ENCODE measurements at places on chromosomes 16 and 17.
A peak's percentile ranks its signal among the peaks of the same experiment; 100 is the strongest.

- no peak for DNase-seq
Measured at GRCh38 chr16:84029297-84030047, 13.1 kb downstream of the SLC38A8 start.

DNA sequence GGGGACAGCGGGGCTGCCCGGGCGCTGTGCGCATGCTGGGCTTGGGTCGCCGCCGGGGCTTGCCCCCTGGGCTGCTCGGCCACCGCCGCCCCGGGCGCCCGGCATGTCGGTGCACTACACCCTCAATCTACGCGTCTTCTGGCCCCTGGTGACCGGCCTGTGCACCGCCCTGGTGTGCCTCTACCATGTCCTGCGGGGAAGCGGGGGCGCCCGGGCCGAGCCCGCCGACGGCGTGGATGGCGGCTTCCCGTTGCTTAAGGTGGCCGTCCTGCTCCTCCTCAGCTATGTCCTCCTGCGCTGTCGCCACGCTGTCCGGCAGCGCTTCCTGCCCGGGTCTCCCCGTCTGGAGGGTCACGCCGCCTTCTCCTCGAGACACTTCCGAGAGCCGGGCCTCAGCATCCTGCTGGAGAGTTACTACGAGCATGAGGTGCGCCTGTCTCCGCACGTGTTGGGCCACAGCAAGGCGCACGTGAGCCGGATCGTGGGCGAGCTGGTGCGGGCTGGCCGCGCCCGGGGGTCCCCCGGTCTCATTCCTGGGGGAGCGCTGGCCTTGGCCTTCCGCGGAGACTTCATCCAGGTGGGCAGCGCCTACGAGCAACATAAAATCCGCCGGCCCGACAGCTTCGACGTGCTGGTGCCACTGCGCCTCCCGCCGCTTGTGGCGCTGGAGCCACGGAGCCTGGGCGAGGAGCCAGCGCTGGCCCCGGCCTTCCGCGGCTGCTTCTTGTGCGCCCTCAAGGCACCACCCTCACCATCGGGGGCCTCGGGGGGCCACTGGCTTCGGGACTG is 789 bp downstream of the ITPRIPL2 start:
- no peak for DNase-seq

DNA sequence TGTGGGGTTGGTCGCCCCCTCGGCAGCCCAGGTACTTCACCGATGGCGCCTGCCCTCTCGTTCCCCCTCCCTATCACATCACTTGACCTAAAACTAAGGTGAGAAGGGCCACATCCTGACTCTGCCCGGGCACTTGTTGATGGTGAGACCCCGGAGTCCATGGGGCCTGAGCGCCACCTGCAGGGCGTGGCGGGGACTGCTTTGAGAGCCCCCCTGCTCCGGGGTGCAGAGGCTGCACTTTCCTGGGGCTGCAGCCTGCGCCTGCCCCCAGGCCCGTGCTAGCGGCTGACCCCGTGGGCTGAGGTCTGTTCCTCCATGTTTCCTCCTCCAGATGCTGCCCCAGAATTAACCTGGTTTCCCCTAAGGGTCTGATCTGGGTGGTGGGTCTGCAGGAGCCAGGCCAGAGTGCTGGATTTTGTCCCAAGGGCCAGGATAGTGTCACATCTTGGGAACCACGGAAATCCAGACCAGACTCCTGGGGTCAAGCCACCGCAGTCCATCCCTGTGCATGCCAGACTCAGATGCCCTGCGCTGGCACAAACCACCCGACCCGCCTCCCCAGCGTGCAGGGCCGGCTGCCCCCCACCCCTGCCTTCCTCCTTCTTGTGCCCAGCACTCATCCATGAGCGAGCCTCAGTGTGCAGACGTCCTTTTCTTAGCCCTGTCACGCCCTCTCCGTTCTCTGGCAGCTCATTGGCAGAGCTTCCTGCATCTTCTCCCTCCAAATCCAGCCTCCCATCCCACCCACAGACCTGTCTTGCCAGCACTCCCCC is 2.7 kb downstream of the NDUFAF8 start:
- peak; percentile 55 for DNase-seq

DNA sequence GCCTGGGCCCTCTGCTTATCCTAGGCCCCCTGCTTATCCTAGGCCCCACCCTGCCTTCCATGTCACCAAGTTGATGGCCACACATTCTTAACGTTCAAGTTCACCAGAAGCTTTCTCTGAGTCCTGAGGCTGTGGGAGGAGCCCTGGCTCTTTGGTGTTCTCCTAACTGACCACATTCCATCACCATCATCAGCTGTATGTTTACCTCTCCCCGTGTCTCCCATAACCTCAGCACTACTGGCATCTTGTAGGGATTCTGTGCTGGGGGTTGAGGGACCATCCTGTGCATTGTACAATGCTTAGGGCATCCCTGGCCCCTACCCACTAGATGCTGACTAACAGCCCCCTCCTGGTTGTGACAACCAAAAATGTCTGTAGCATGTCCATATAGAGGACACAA is 99.3 kb downstream of the NDE1 start:
- no peak for DNase-seq

Data from CD4-positive, alpha-beta memory T cell (primary cell).